ENCODE measurements at places on chromosomes 3 and 15.

DNA sequence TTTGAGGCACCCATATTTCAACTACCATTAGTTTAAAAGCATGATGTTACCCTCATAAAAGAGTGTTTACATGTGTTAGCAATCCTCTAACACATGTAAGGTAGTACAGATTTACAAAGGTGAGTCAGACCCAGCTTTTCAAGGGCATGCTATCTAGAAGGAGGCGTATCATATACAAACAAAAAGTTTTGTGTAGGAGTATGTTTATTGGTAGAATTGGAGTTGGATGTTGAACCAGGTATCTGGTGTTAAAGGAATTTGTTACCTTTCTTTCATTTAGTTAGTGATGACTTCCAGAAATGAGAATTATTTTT is 2.4 kb downstream of the HACD3 start:
- DNase-seq, result peak; percentile 58

DNA sequence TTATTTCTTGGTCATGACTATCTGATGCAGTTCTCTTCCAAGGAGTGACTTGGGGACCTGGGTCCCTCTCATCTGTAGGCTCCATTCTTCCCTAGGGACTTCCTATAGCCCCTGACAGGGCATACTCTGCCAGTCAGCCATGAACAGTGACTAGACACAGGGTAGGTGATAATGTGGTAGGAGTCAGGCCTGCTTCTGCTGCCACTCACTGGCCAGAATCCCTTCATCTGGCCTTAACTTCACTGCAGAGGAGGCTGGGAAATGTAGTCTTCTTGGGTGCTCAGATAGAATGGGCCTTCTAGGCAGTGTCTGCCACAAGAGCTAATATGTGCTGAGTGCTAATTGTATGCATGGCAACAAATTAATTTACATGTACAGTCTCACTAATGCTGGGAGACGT is 84.5 kb downstream of the CACNA2D3 start:
- DNase-seq, result no peak

DNA sequence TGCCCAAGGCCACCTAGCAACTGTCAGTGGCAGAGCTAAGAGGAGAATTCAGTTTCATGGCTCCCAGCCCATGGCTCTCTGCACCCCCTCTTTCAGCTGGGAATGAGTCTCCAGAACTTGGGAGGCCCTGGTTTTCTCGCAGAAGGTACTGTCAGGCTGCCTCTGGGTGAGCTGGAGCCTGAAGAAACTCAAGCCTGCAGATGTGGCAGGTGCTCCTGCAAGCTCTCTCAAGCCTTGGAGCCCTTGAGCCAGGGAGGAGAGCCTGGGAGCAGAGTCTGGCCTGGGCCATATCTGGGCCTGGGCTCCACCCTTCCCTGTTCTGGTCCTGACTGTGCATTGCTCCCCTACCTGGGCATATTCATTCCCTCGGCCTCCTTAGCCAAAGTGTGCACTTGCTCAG is 74.4 kb upstream of the TLE3 start:
- DNase-seq, result no peak

GRCh38 chr15:90550919-90551318 is 21.2 kb downstream of the CRTC3 start:
- no peak for DNase-seq

DNA sequence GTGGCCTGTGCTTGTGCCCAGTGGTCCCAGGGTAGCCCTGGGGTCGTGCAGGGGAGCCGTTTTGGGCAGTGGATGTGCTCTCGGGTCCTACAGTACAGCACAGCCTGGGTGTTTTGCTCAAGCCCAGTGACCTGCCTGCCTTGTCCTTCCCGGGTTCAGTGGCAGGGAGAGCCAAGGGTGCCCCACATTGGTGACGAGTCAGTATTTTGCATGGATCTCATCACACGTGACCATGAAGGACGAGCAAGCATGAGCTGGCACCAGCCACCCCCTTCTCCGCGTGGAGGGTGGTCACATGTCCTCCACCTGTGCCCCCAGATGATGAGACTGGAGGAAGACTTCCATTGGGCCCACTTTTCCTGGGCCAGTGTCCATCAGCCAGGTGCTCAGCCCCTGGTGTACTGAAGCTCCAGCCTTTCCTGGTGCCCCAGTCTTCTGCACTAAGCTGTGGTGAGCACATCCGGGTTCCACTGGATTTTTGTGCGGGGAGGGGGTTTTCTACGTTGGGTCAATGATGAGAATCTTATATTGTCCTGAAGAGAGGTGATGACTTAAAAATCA is 197.5 kb downstream of the UBE3A start:
- DNase-seq, result no peak

DNA sequence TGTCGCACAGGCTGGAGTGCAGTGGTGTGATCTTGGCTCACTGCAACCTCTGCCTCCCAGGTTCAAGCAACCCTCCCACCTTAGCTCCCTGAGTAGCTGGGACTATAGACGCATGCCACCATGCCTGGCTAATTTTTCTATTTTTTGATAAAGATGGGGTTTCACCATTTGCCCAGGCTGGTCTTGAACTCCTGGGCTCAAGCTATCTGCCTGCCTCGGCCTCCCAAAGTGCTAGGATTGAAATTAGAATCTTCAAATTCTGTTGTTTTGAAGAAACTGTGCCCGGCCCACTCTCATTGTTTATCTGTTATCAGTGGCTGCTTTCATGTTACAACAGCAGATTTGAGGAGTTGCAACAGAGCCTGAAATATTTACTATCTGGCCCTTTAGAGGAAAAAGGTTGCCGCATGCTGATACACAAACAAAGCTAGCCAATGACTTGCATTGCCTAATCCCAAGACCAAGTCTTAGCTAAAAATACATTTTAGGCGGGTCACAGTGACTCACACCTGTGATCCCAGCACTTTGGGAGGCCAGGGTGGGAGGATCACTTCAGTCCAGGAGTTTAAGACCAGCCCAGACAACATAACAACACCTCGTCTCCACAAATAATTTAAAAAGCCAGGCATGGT is 43.2 kb upstream of the PPP4R2 start:
- DNase-seq, result no peak

- DNase-seq, result no peak
Measured at GRCh38 chr3:114756506-114757279, 390.4 kb downstream of the ZBTB20 start.

DNA sequence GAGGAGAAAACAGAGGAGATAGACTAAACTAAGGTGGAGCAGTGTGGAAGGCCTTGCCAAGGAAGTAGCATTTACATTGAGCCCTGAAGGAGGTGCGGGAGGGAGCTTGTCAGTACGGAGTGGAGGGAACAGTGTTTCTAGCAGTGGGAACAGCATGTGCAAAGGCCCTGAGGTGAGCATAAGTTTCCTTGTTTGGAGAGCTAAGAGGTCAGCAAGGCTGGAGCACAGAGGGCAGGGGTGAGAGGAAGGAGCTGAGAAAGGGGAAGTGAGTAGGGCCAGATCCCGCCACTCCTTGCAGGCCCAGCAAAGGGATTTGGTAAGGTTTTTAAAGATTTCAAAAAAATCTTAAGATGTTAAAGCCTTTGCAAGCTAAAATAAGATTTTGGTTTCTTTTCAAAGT is 70.1 kb downstream of the HMCES start:
- no peak for DNase-seq

DNA sequence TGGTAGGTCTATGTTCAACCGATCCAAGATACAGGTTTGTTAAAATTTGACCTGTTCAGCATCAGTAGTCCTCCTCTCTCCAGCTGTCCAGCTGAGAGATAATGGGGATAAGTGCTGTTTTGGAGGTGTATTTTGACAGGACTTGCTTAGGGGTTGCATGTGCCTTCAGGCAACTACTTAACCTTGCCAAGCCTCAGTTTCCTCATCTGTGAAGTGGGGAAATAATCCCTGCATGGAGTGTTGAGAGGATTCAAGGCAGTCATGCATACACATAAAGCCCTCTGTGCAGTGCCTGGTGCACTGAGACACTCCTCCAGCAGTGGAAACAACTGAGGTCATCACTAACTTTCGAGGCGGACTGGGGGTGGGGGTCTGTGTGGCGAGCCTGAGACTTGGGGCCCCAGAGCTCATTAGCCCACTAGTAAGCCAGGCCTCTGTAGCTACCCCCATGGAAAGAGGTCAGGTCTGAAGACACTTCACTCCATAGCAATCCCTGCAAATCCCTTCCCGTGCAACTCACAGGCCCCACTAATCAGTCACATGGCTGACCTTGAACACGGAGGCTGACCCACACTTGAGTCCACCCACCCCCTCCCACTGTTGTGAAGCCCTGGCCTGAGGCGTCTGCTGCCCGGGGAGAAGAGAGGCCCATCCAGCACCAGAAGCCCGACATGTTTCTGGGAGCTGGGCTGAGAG is 25.9 kb upstream of the SLC6A6 start:
- DNase-seq, result no peak

GRCh38 chr3:24435584-24435983 is 59.1 kb downstream of the THRB start:
- DNase-seq, result no peak

DNA sequence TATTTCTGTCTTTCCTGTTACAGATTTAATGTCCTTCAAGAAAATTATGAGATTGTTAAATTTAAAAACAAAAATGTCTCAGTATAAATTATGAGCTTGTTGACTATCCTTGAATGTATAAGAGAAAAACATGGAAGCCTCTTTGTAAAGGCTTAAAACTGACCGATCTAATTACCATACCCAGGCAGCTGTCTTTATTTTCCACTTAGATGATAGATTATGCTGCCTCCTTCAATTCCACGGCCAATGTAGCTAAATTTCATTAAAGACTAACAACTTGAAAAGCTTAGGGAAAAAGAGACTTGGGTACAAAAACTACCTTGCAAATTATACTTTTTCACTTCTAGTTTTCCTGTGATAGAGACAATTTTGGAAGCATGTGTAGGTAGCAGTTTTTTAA is 88.3 kb downstream of the ATP10A start:
- no peak for DNase-seq

DNA sequence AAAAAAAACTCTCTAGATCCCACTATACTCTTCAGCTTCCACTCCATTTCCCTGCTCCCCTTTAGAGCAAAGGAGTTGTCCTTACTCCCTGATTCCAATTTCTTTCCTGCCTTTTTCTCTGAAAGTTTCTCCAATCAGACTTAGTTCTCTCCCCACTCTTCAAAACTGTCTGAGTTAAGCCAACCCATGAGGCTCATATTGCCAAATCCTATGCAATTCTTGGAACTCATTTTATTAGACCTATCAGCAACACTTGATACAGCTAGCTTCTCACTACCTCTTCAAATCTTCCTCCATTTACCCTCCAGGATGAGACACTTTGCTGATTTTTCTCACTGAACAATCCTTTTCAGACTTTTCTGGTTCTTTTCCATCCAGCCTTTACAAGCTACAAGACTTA is 233.1 kb downstream of the THRB start:
- DNase-seq, result no peak

DNA sequence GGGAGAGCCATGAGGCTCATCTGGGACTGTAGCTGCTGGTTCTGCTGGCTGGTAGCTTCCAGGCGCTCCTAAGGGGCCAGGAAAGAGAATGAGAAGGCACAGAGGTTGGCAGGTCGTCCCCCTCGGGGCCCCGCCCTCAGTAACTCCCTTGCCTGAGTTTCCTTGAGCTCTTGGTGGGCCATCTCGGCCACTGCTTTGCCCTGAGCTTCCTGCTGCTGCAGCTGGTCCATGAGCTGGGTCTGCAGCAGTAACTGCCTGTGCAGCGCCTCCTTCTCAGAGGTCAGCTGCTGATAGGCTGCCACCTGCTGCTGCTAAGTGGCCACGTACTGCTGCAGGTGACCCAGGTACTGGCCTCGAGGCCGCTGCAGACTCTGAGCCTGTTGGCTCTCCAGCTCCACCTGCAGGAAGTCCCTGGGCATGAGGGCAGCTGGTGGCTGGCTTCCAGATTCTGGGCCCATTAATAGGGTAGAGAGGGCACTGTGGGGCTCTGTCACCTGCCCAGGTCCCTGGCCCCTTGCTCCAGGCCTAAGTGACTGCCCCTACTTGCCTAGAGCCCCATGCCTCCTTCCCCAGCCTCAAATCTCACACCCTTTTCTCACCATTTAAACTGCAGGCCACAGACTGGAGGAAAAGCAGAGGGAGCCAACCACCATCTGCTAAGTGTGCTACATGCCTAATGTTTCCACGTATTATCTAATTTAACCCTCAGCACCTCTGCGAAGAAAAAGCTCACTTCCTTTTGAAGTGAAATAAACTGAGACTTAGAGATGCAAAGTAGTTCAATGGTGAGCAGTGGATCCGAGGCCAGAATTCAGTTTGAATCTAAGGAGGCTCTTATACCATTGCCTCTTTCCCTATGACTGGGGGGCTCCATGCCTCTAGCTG is 10.8 kb upstream of the VPS33B start:
- DNase-seq, result peak; percentile 78

GRCh38 chr3:160921020-160921635 is 165.1 kb downstream of the PPM1L start:
- DNase-seq, result peak; percentile 33

DNA sequence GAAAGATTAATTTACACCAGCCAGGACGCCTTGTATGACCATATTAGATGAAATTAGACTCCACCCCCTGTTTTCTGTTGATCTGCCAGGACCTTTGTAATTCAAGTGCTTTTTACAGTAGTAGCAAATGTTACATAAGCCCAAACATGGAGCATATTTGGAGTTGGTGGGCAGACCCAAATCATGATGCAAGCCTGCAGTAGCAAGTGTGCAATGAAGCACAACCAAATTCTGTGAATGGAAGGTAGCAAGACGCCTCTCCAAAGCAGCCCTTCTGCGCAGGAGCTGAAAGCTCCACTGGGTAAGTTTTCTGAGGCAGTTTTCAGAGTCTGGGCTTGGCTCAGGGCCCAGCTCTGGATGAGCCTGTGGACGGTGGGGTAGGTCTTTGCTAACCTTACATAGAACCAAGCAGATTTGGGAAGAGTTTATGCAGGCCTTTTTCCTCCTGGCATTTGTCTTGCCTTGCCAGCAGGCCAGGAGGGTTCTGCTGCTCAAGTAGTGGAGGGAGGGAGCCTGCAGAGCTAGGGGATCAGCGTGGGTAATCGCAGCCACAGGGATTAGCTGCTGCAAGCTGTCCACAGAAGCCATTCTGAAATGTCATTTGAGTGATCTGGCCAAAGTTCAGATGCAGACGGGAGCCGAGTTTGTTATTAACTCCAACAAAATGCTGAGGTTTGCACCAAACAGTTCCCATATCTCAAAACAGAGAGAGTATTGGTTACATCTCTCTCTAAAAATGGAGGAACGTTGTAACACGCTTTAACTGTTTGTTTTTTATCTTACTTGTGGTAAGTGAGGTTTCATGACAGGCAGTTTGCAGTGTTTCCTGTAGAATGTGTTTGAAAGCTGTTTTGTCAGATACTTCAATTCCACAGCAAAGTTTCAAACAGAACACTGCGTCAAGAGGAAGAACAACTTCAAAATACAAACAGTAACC is 55.4 kb downstream of the PSMD6 start:
- DNase-seq, result peak; percentile 79

- no peak for DNase-seq
Measured at GRCh38 chr3:124033360-124034015, 41.6 kb upstream of the ROPN1 start.

Measured in erythroblast (primary cell).